ENCODE measurements at places on chromosomes 16 and 17.

DNA sequence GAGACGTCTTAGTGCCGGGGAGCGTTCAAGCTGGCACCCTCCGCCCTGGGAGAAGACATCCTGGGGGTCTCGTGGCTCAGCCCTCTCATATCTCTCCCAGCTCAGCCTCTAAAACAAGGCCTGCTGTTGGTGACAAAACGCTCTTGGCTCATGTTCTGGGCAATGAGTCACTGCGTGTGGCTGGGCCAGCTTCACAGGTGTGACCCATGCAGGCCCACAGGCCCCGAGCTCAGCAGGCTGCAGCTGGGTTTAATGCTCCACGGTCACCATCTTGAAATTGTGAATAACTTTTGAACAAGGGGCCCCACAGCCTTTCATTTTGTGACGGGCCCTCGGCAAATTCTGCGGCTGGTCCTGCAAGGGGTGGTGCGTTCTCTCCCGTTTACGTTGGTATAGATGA, 22.4 kb downstream of the GAA start:
- DNase-seq = no peak

- no peak for DNase-seq
Observed at GRCh38 chr16:53781023-53781605, 77.2 kb downstream of the FTO start.

DNA sequence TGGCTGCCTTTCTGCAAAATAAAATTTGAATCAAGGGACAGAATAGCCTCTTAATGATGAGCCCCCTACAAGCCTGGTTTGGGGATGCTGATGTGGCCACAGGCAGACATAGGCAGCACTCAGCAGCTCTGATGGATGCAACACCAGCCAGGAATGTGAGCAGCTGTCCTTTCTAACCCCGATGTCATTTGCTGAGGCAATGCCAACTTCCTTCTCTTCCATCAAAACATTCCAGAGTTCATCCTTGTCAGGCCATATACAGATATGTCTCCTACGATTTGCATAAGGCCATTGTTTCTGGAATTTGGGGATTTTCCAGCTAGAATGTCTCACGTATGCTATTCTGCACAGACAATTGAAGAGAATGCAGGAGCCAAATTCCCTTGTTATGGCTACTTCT, 52.1 kb upstream of the MYOCD start:
- DNase-seq = no peak

DNA sequence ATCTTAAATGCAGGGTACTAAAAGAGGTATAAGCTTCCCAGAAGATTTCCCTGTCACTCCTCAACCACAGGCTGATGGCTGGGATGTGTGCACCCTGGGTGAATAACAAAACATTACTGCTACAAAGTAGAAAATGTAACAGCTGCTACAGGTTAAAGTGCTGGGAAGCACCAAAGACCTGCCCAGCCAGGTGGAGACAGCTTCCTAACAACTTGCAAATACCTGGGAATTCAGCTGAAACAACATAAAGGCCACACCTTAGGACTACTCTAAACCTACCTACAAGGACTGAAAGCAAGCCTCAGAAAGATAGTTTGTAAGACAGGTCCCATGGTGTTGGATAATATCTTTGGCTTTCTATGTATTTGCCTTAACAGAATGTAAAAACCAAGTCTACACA, 118.5 kb downstream of the CEP112 start:
- DNase-seq = no peak

DNA sequence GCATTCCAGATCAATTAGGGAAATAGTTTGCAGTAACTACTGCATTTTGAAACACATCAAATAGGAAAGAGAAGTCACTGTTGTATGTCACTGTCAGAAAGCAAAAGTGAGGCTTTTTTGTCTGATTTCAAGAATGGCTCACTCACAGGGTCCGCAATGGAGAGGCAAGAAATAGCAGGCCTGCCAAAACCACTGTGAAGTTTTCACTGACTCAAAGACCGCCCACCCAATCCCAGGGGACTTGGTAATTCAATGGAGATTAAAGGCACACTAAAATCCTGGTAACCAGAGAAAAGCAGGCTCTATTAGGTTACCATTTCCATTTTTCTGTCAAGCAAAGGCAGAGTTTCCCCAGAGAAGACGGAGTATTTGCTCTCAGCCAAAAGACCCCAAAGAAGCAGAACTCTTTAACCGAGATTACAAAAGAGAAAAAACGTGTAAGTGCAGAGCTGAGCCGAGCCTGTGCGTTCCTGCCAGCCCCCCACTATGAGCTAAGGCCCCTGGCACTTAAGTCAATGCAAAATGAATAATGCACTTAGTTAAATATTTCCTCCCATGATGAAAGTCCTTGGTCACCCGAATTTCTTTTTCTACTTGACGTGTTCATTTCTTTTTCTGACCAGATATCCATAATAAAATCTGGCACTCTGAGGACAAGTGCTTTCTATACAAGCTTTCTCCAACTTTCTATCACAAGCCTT, 57.0 kb downstream of the FOXL1 start:
- no peak for DNase-seq

DNA sequence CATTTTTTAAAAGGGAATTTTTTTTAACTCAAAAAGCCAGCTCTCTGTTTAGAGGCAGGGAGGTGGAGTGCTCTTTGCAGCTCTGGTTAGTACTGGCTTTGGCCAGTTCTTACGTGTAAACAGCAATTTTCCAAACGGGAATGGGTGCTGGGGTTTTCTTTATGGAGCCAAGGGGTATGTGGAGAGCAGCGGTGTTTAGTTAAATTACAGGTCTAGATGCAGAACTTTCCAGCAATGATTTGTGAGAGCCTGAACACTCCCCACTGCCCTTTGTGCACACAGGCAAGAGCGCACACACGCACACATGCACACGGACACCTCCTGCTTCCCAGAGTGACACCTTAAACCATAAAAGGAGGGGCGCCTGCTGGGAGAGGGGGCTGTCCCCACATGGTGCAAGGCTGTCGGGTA, 140.2 kb downstream of the MSI2 start:
- no peak for DNase-seq
